AG08396 (cell line): ENCODE measurements at places on chromosomes 1 and 21.
A peak's percentile ranks its signal among the peaks of the same experiment; 100 is the strongest.

DNA sequence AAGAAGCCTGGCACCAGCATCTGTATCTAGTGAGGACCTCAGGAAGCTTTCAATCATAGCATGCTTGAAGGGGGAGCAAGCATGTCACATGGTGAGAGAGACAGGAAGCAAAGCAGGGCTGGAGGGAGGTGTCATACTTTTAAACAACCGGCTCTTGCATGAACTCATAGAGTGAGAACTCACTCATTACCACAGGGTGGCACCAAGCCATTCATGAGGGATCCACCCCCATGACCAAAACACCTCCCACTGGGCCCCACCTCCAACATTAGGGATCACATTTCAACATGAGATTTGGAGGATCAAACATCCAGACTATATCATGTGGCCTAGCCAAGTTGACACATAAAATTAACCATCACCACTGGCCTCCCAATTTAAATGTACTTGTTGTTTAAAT lies 125.1 kb upstream of the KCND3 start:
- DNase-seq: no peak

GRCh38 chr1:2833454-2834145 lies 32.1 kb upstream of the TTC34 start:
- DNase-seq: no peak

- no peak for DNase-seq
Observed at GRCh38 chr1:2636733-2637132, 3.9 kb upstream of the MMEL1 start.

DNA sequence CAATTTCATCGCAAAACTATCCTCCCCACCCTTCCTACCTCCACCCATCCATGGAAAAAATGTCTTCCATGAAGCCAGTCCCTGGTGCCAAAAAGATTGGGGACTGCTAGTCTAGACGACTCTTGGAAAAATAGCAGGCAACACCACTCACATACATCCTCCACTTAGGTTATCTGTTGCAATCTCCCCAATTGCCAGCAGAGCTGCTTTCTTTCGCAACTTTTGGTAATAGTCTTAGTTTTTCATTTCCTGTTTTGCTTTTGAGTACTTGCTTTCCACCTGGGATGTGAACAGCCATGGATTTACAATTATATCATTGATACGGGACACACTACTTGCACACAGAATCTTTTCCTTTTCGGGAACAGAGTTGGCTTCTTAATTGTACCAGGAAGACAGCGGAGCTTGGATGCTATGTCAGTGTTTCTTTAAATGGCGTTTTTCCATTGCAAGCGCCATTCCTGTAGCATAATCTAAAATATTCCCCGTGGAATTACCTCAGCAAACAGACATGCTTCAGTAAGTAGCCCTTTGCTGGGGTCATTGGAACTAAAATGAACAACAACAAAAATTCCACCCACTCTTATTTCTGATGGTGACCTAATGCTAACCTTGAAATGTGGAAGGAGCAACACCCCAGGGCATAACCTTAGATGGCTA lies 183.3 kb upstream of the ADGRL2 start:
- DNase-seq: no peak

GRCh38 chr1:5388622-5389021 lies 603.6 kb downstream of the NPHP4 start:
- DNase-seq: no peak

GRCh38 chr1:36772647-36773495 lies 261.4 kb downstream of the GRIK3 start:
- DNase-seq: no peak

DNA sequence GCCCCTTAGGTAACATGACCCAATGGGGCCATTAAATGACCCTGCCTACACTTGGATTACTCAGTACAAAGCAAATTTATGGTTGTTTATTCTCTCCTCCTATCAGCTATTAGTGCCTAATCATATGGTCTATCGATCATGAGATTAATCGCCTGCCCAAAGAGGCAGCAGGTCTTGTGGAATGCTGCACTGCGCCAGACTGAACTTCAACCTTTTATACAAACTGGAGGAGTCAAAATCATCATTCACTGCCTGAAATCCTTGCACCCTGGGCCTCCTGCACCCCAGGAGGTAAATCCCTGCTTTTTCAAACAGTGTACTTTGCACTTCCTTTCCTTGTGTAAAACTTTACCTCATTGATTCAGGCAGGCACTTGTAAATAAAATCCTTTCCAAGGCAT lies 69.7 kb downstream of the NFIA start:
- DNase-seq: no peak

- DNase-seq: peak; percentile 15
Observed at GRCh38 chr1:178869119-178869697, 1.7 kb downstream of the ANGPTL1 start.

DNA sequence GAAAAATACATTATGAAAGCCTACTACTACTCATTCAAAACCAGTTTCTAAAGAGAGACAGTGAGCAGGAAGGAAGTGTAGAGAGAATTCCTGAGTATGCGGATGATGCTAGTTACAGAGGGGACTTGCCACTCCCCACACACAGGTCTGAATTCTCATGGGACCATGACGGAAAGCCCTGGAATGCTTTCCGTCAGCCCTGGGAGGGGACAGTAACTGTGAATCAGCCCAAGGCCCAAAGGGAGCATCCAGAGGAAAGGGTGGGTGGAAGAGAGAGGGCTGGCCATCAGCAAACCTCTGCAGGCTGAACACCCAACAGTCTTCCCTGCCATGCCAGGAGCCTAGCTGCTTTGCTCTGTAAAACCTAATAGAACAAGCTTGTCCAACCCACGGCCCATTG lies 36.4 kb downstream of the RCSD1 start:
- no peak for DNase-seq

GRCh38 chr1:36166136-36166535 lies 10.2 kb downstream of the MAP7D1 start:
- DNase-seq: no peak

GRCh38 chr1:40708750-40709099 lies 17.2 kb downstream of the NFYC start:
- peak; percentile 81 for DNase-seq

DNA sequence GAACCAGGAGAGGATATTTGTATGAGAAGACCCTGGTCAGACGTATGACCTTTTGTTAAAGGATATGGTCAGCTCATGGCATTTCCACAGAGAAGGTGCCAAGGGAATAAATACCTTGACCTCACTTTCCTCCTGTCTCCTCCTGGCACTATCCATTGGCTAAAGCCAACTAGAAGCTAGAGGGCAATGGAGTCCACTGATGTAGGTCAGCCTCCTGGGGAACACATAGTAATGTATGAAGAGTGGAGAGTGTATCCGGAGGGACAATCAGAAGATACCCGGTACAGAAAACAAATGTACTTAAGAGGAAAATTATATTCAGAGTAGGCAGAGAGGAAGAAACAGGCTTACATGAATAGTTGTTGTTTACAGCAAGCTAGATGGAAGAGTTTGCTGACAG lies 698 bp upstream of the NTMT2 start:
- DNase-seq: no peak

GRCh38 chr1:229167318-229167717 lies 103.6 kb upstream of the RAB4A start:
- DNase-seq: no peak

DNA sequence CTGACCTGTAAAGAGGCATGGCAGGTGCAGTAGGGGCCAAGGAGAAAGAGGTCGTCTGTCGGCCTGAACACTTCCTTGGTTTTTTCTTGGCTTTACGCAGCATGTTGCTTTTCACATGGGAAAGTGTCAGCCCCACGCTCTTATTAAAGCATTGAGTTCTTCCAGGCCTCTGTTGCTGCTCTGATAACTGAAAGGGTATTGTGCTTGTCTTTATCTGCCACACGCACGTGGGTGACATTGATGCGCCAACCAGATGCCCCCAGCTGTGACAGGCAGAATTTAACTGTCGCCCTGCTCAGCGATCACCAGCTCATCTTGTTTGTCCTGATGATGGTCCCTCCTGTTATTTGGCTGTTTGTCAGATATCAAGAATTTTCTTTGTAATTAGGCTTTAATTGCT lies 76.5 kb downstream of the GALNT2 start:
- no peak for DNase-seq

- no peak for DNase-seq
Observed at GRCh38 chr1:24161270-24161669, 18.3 kb upstream of the IL22RA1 start.

DNA sequence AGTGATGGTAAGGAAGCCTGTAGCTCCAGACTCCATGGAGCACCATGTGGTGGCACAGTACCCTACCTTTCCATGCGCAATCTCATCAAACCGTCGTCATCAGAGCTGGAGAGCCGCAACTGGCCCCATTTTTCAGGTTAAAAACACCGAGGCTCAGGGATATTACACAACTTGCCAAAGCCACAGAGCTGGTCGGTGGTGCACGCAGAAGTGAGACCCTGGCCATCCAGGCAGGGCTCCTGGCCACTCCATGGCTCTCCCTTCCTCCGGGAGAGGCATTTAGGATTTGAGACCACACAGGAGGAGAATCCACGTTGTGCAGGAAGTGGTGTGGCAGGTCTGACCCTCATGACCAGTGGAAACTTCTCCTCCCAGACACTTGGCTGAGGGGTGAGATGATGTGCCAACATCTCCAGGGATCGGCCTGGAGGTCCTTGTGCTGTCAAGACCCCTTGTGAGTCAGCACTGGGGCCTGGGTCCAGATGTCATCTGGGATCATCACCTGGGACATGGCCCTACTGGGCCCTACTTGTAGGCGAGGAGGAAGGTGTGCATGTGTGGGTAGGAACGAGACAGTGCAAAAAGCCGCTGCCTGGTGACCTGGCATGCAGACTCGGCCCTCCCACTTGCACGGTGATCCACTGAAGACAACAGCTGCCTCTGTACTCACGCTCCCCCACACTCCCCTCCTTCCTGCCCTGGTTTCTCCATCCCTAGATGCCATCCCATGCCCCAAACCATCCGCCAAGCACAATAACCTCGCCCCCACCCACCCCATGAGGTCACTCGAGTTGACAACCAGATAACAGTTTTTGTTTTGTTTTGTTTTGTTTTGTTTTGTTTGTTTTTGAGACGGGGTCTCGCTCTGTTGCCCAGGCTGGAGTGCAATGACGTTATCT lies 10.4 kb downstream of the TFF3 start:
- no peak for DNase-seq

DNA sequence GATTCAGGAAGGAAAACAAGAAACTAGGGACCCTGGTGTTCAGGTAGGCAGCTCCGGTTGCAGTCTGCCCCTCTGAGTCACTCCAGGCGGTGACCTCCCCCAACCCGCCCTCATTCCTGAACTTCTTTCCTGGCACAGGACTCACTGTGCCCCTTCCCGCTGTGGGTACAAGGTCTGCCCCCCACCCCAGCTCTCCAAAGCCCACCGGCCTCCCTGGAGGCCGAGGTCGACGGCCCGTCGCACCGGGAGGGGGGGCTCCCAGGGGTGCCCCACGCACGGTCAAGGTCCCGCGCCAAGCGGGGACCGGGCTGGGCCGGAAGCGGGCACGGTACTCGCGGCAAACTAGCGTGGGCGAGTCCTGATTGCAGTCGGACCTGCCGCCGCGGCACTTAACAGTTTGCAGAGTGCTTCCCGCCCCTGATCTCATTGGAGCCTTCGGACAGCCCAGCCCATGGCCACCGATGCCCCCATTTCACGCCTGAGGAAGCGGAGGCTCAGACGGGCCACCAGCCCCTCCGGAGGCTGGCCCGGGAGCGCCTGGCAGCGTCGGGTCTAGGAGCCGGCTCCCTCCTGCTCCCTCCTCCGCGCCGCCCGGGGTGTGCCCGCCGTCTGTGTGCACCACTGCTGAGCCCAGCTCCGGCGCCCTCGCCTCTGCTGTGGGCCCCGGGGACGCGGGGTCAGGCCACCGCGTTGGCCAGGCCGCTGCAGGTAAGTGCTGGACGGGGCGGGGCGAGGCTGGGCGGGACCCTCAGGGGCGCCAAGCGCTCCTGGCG lies at the start of gene GJB3:
Gene GJB3, plus strand, starts transcription at position 144 of the 773 bp plus-strand sequence. CDS start 3,549 bp downstream, outside the sequence.
- peak; percentile 58 for DNase-seq

GRCh38 chr1:67700692-67701410 lies 15.8 kb downstream of the GADD45A start:
- no peak for DNase-seq

GRCh38 chr1:244271691-244272308 lies 179.9 kb downstream of the ADSS2 start:
- no peak for DNase-seq

GRCh38 chr1:226529891-226530290 lies 18.7 kb upstream of the STUM start:
- DNase-seq: no peak

- DNase-seq: no peak
Observed at GRCh38 chr1:8122160-8122476, 96.0 kb upstream of the ERRFI1 start.

DNA sequence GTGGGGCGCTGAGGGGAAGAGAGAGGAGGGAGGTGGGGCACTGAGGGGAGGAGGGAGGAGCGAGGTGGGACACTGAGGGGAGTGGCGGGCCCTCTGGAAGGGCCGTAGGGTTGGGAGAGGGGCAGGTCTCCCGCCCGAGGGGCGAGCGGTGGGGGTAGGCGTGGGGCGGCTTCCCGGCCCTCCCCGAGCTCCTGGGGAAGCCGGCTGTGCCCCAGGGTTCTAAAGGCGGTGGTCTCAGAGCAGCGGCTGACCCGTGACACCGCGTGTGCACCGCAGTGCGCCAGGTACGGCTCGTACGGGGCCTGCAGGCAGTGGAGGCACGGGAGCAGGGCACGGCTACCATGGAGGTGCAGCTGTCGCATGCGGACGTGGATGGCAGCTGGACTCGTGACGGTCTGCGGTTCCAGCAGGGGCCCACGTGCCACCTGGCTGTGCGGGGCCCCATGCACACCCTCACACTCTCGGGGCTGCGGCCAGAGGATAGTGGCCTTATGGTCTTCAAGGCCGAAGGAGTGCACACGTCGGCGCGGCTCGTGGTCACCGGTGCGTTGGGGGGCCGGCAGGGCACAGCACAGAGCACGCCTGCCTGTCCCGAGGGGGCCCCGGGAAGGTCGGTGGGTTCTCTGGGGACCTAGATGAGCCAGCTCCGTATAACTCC lies 68.5 kb downstream of the OBSCN start:
- DNase-seq: peak; percentile 36

GRCh38 chr1:34711485-34711884 lies 43.4 kb upstream of the GJB5 start:
- no peak for DNase-seq

- no peak for DNase-seq
Observed at GRCh38 chr1:19429611-19430010, 55.7 kb downstream of the CAPZB start.

DNA sequence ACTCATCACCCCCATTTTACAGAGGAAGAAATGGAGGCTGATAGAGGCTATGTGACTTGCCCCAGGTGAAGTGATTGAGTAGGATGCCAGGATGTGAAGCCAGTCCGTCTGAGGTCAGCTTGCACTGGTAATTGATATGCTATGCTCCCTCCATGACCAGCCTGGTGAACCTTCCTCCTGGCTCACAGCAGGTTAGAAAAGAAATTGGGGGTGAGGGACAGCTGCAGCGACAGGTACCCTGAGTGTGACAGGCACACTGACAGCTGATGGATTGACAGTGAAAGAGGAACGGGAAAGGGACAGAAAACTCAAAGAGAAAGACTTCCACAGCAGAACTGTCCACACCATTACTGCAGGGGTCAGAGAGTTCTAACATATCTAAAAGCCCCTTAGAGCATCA lies 102.1 kb downstream of the SUSD4 start:
- DNase-seq: no peak

DNA sequence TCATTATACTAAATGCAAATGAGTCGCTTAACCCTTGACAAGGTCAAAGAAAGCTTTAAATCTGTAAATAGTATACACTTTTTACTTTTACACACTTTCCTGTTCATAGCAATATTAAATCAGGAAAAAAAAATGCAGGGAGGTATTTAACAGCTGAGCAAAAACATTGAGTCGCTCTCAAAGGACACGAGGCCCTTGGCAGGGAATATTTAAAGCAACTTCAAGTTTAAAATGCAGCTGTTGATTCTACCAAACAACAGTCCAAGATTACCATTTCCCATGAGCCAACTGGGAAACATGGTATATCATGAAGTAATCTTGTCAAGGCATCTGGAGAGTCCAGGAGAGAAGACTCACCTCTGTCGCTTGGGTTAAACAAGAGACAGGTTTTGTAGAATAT lies 62.7 kb downstream of the CAPN2 start:
- DNase-seq: no peak
